ENCODE measurements at places on chromosomes 3 and 15.

DNA sequence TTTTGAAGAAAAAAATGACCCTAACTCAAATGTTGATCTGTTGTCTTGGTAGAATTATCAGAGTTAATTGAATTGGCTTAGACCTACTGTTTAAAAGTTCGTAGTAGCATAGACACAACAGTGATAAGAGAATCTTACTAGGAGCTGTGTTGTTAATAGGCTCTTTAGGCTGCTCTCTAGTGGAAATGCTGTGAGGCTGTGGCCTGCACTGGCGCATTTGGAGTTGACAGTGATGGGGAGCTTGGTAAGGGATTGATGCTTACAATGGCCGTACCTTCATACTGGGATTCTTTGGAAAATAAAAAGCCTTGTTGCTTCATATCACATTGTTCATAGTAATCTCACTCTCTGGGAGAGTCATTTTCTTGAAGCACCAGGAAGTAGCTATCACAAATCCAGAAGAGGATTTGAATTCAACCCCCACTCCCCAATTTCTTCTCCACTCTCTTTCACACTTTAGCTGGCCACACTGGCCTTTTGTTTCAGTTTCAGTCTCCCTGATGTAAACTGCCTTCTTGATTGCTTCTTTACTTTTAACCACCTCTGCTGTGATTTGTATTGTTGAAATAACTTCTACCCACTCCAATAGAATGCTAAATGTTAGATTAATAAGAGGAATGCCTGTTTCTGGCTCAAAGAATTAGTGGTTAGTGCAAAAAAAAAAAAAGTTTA lies 56.6 kb downstream of the CEP63 start:
- no peak for DNase-seq

GRCh38 chr15:93705753-93706455 lies 525.5 kb upstream of the MCTP2 start:
- DNase-seq, result no peak

DNA sequence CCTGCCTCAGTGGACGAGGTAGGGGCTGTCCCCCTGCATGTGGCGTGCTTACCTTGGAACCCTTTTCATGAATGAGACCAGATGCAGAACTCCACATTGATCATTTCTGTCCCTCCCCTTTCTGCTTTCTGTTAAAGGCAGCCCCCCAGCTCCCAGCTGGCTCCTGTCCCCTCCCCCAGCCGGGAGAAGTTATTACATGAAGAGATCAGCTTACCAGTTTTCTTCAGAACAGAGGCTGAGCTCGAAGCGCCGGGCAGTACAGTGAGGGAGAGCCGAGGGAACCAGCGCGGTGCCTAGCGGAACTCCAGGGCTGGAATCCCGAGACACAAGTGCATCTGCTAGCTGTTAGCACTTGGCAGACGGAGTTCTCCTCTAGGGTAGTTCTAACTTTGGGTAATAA lies 263.3 kb upstream of the NR2E3 start:
- DNase-seq, result no peak

GRCh38 chr15:55661428-55661827 lies 73.3 kb upstream of the PYGO1 start:
- no peak for DNase-seq

GRCh38 chr15:75091814-75092213 lies 68.4 kb downstream of the PPCDC start:
- no peak for DNase-seq

GRCh38 chr15:93826790-93827189 lies 404.6 kb upstream of the MCTP2 start:
- DNase-seq, result no peak

DNA sequence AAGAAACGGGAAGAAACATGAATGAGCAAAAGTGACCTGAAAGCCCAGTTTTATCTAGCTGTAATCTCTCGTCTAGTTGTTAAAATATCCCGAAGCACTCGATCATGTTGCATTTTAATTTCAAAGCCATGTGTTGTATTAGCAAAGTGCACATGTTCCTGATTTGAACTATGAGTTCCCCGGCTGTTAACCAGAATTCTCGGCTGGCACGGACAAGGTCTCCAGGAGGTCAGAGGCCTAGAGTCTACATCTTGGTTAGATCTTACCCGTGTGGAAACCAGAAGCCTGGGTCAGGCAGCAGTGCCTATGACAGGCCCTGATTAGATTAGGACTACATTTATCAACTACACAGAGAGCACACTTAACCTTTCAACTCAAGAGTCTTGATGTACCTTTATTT lies 195.8 kb downstream of the CDIN1 start:
- no peak for DNase-seq

DNA sequence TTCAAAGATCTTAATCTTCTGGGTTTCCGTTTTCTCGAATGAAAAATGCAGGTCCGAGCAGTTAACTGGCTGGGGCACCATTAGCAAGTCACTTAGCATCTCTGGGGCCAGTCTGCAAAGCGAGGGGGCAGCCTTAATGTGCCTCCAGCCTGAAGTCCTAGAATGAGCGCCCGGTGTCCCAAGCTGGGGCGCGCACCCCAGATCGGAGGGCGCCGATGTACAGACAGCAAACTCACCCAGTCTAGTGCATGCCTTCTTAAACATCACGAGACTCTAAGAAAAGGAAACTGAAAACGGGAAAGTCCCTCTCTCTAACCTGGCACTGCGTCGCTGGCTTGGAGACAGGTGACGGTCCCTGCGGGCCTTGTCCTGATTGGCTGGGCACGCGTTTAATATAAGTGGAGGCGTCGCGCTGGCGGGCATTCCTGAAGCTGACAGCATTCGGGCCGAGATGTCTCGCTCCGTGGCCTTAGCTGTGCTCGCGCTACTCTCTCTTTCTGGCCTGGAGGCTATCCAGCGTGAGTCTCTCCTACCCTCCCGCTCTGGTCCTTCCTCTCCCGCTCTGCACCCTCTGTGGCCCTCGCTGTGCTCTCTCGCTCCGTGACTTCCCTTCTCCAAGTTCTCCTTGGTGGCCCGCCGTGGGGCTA lies at the start of the genes B2M and PATL2:
TSS of gene B2M (plus strand) at position 422 of the 647 bp plus-strand sequence. CDS start at position 452, 30 bp downstream.
TSS of gene PATL2 (minus strand) at position 228 of the 647 bp plus-strand sequence. CDS start 34,833 bp downstream, outside the sequence.
- DNase-seq, result peak; percentile 97

DNA sequence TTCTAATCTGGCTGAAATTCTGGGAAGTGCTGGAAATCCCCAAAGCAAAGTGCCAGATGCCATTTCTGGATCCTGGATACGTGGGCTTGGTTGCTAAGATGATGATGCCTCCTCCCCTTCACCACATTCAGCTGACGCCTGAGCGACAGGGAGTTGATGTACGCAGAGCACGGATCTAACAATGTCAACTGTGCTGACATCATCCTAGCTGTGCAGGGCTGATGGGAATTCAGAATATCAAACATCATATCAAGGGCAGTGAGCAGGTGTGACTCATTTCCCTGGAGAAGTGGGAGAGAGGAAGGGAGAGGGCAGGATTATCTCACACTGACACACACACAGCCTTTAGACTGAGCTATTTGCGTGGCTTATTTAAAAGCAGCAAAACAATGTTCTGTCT lies 92.6 kb upstream of the ZBTB20 start:
- no peak for DNase-seq

- DNase-seq, result no peak
Observed at GRCh38 chr3:133821767-133822638, 16.4 kb downstream of the SRPRB start.

- no peak for DNase-seq
Observed at GRCh38 chr15:85755471-85755870, 39.3 kb downstream of the KLHL25 start.

GRCh38 chr3:78360849-78361248 lies 1321.0 kb downstream of the ROBO2 start:
- no peak for DNase-seq

DNA sequence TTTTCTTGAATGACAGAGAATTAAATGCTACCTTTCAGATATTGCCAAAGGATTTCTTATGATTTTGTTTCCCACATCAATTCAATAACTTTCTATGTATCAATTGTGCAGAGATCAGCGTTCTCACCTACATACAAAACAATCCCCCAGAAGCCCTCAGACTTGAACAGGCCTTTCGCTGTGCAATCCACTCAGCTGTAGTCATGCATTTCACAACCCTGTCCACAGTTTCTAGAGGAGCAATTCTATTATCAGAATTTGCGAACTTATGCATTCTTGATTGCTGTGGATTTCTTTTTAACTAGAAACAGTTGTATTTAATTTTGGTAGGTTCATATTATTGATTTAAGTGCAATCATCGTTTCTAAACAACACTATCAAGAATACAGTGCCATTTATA lies 13.7 kb upstream of the ALCAM start:
- no peak for DNase-seq

- DNase-seq, result no peak
Observed at GRCh38 chr3:158355623-158356588, 215.1 kb upstream of the MLF1 start.

- no peak for DNase-seq
Observed at GRCh38 chr3:149751551-149751950, 738 bp downstream of the COMMD2 start.

DNA sequence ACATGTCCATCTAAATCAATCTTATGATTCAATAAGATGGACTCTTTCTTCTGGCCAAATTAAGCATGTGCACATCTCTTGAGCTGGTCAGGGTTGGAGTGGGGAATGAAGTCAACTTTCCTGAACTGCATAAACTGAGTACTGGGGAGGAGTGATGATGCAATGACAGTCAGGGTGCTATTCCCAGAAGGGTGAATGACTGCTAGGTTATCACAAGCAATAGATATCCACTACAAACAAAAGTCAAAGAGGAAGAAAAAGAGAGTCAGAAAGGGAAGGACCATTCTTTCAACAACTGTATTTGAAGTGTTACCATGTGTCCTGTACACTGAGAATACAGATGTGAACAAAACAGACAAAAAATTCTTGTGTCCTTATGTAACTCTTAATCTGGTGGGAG lies 70.0 kb downstream of the ALCAM start:
- no peak for DNase-seq

GRCh38 chr3:84820126-84820525 lies 138.7 kb upstream of the CADM2 start:
- DNase-seq, result no peak

- DNase-seq, result no peak
Observed at GRCh38 chr15:32108661-32109060, 78.3 kb downstream of the CHRNA7 start.

GRCh38 chr3:45981346-45982074 lies 14.1 kb downstream of the FYCO1 start:
- no peak for DNase-seq

DNA sequence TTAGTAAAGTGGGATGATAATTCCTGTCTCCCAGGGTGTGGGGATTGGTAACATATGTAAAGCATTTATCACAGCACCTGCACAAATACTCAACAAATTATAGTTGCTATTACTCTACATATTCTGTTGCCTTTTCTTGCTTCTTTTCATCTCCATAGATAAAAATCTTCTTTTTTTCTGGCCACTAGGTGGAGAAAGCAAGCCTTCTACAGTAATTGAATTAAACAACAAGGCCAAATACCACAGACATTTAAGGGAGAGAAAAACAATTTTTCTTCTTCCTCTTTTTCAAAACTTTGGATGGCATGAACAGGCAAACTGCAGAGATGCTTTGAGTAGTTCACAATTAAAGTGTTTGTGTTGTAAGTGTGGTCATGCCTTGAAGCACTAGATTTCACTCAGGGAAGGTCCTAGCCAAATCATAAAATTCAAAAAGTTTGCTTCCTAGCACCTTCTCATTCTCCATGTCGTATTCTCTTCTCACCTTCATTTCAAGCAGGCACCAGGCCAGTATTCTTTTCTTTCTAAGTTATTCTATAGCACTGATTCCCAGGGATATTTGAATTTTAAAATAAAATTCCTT lies 493.4 kb upstream of the TGFBR2 start:
- DNase-seq, result peak; percentile 6

DNA sequence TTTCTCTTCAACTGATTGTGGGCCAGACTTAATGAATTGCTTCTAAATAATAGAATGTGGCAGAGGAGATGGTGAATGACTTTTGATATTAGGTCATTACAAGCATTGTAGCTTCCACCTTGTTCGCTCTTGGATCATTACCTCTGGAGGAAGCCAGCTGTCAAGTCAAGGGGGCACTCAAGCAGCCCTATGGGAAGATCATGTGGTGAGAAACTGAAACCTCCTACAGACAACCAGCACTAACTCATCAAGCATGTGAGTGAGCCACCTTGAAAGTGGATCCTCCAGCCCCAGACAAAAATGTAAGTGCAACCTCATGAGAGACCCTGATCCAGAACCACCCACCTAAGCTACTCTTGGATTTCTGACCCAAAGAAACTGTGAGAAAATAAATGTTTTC lies 109.8 kb upstream of the TBC1D5 start:
- no peak for DNase-seq

- no peak for DNase-seq
Observed at GRCh38 chr15:89912145-89912673, 543 bp downstream of the ARPIN start.

DNA sequence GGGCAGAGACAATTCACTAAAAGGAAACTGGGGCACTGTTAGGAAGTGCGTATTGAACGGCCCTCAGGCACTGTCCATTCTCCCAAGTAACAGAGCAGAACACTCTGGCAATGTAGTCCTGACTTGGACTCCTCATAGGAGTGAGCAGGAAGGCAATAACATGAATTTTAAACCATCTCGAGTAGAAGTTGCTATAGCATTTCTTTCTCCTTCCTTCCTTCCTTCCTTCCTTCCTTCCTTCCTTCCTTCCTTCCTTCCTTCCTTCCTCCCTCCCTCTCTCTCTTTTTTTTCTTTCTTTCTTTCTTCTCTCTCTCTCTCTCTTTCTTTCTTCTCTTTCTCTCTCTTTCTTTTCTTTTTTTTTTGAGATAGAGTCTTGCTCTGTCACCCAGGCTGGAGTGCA lies 46.4 kb upstream of the TRA2B start:
- DNase-seq, result no peak

GRCh38 chr3:31102196-31102879 lies 207.9 kb upstream of the GADL1 start:
- DNase-seq, result no peak

- DNase-seq, result no peak
Observed at GRCh38 chr3:187041362-187042307, 97.7 kb downstream of the RPL39L start.

- no peak for DNase-seq
Observed at GRCh38 chr3:81199587-81199986, 561.9 kb downstream of the GBE1 start.

DNA sequence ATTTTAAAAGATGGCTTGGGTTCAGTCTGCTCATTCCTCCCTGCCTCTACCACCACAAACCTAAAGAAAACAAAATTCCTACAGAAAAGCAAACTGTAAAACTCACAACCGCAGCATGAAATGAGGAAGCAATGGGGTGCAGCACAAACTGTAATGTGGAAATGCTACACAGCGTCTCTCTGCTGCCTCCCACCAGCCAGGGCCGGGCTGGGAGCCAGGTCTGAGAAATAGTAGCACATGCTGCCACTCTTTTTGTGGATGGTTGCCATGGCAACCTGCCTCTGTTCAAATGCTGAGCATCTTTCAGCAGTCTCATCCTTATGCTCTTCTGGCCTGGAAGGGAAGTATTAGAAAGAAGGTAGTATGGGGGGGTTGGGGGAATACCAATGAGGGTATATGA lies 55.4 kb downstream of the EOMES start:
- DNase-seq, result peak; percentile 10

DNA sequence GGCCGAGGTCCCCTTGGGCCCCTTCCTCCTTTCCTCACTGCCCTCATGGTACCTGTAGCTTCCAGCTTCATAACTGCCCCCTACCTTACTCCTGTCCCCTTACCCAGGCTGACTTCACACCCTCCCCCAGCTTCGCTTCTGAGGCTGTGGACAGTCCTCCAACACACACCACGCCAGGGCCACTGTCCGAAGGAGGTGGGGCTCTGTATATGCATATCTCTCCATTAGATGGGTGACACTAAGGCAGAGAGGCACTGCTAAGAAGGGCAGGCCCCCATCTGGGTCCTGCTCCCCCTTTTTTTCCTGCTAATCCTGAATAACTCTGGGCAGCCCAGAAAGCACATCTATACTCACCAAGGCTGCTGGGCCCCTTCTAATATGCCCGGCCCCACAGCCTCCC lies 1.0 kb upstream of the COL7A1 start:
- DNase-seq, result no peak

Measured in thymus (tissue), 14 donors.